ENCODE measurements at places on chromosomes 2 and 18. TPM values are rescaled to one million over a fixed set of nuclear protein-coding genes. Genes with fewer than 3 reads are reported as not detected.

KIAA2012 gene
- total RNA-seq, result not detected

TXNDC2 gene
- total RNA-seq, result 0.16 TPM

RAD51AP2 gene
- not detected for total RNA-seq

EN1 gene
- 0.16 TPM for total RNA-seq

IL37 gene
- not detected for total RNA-seq

LRP2 gene
- total RNA-seq, result 85.4 TPM

HPCAL1 gene
- total RNA-seq, result 47.3 TPM

THSD7B gene
- 0.85 TPM for total RNA-seq

PCARE gene
- not detected for total RNA-seq

KDM3A gene
- total RNA-seq, result 43.8 TPM

DNA sequence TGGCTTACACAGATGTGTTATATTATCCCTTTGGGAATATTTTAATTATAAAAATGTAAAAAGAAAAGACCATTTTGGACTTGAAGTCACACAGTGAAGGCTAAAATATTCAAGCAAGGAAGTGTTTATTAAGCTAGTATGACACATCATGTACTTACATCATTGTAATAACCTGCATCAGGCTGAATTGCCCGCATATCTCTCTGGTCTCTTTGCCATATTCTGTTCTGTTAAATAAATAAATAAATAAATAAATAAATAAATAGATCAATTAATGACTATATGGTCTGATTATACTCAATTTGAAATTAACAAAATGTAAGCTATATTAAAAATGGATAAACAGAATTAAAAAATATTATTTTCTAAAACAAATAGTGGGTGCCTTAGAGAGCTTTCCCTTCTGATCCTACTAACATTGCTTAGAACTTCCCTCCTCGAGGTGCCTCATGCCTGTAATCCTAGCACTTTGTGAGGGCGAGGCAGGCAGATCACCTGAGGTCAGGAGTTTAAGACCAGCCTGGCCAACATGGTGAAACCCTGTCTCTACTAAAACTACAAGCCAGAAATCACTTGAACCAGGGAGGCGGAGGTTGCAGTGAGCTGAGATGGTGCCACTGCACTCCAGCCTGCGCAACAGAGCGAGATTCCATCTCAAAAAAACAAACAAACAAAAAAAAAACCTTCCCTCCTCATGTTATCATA is 42.0 kb downstream of the WDR33 start:
- no peak for DNase-seq

GRCh38 chr2:12510070-12510469 is 206.7 kb upstream of the TRIB2 start:
- DNase-seq, result no peak

- DNase-seq, result no peak
These were observed 63.6 kb downstream of the TRAPPC12 start for GRCh38 chr2:3443083-3443482.

GRCh38 chr2:201105759-201106158 is 10.2 kb upstream of the CFLAR start:
- DNase-seq, result no peak

DNA sequence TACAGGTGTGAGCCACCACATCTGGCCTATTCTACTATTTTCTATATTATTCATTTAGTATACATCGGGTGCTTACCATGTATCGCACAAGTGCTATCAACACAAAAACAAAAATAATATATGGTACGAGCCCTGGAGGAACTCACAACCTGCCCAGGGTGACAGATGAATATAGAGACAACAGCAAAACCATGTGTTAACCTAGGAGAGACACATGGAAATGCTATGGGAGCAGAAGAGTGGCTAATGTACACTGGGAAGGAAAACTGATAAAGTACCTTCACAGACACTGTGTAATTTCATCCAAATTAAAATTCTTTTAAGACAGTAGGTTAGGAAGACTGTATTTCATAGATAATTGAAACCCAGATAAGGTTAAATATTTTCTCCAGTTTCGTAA is 3.9 kb downstream of the SF3B6 start:
- DNase-seq, result no peak

GRCh38 chr2:129717560-129718130 is 261.8 kb upstream of the RAB6C start:
- DNase-seq, result peak; percentile 87

DNA sequence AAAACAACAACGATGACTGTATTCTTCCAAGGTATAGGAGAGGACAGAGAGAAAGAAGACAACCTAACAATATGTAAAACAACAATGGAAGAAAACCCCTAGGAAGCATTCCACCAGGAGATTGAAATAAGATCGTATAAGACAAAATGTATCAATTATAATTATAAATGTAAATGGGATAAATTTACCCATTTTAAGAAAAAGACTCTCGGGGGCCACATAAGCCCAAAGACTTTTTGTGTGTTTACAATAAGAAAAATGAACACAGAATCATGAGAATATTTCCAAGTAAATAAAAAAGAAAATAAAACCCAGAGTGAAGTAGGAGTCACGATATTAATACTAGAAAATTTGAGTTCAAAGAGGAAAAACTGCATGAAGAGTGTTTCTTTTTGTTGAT is 126.4 kb downstream of the ASB1 start:
- no peak for DNase-seq

- DNase-seq, result no peak
These were observed 290.8 kb downstream of the DYSF start for GRCh38 chr2:71743995-71744675.

- DNase-seq, result no peak
These were observed 45.6 kb downstream of the PDE1A start for GRCh38 chr2:182381225-182381624.

DNA sequence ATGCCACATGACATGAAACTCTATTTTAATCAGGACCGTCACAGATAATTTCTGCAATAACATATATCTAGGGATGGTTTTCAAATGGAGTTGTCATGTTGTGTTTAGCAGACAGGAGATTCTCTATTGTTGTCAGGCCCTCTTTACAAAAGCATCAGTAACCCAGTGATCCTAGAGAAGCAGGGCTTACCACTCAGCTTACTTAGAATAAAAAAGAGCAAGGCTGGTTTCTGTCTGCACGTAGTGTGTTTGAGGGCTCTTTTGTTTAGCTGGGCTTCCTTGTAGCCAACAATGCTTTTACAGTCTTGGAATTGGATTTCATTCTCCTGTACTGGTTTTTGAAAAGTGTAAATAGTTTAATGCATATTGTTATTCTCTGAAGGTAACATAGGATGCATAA is 210.5 kb upstream of the NRP2 start:
- no peak for DNase-seq

DNA sequence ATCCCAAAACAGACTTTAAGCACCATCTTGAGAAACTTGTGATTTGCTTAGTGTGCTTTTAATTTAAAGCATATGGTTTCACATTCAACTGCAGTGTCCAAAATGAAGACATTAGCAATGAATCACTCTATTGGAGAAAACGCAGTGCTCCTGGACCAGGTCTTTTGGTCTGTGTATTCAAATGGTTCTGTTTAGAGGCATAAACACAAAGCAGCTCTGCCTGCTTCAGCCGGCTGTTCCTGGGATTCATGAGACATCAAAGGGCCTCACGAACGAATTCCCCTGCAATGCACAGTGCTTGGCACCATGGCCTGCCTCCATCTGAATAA is 117.1 kb upstream of the SP5 start:
- DNase-seq, result no peak

- DNase-seq, result peak; percentile 90
These were observed 9.1 kb downstream of the ITM2C start for GRCh38 chr2:230873661-230874401.

GRCh38 chr2:220931491-220931890 is 640.6 kb downstream of the EPHA4 start:
- DNase-seq, result no peak

DNA sequence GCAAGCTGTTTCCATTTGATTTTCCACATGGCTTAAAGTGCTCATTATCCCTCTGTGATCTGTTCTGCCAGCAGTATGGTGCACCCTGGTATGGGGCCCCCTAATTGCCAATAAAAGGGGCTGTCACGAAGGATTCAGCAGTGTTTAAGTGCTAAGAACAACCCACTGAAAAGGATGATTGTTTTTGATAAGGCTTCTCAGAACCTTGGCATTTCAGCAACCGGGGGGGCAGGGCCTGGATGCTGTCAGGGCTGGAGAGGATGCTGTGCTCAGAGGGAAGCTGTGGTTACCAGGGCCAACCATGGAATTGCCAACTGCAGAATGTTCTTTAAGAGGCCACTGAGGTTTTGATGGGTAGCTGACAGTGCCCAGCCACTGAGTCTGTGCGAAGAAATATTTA is 117.8 kb downstream of the CTIF start:
- DNase-seq, result no peak
